ENCODE measurements at places on chromosomes 2 and 18. TPM values are rescaled to one million over a fixed set of nuclear protein-coding genes. Genes with fewer than 3 reads are reported as not detected.

CSRNP3 gene
- total RNA-seq: 6.7 TPM

- H3K36me3 ChIP-seq: no peaks in the 10 kb centered on the region
- no peak overlapping the region for H3K27ac ChIP-seq
- no peak overlapping the region for H3K4me3 ChIP-seq
- H3K4me1 ChIP-seq: peaks cover 7% of the 10 kb centered on the region
- no peaks in the 10 kb centered on the region for H3K27me3 ChIP-seq
Measured at GRCh38 chr2:96565111-96565510, 28.6 kb downstream of the ARID5A start.

- no peaks in the 10 kb centered on the region for H3K27me3 ChIP-seq
- H3K36me3 ChIP-seq: no peaks in the 10 kb centered on the region
- H3K27ac ChIP-seq: no peak overlapping the region
- no peak for DNase-seq
- H3K4me3 ChIP-seq: no peak overlapping the region
- no peaks in the 10 kb centered on the region for H3K4me1 ChIP-seq
Measured at GRCh38 chr18:3479978-3480509, 30.1 kb downstream of the TGIF1 start.

RFX8 gene
- 1.3 TPM for total RNA-seq

DNA sequence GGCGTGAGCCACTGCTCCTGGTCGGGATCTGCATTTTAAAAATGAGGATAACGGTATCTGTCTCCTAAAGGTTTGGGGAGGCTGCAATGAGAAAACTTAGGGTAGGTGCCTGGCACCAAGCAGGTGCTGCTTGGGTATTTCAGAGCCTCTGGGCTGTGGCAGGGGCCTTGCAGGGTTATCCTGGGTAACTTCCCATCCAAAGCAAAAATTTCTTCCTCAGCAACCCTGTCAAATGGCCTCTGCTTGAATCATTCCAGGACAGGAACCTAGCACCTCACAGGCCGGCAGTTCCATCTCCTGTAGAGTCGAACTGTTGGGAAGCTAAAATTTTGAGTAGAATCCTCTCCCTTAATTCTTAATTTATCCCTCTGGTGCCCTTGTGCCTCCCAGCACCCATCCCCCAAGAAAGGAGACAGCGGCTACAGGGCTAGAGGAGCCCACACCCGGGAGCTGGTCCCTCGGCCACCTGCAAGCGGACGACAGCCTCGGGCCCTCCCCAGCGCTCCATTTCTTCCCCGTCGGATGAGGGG lies 868 bp downstream of the CGREF1 start:
- H3K36me3 ChIP-seq: no peaks in the 10 kb centered on the region
- peak overlapping the region; percentile 52 for H3K4me3 ChIP-seq
- H3K27me3 ChIP-seq: peaks cover 56% of the 10 kb centered on the region

- peaks cover 16% of the 10 kb centered on the region for H3K36me3 ChIP-seq
- no peak for DNase-seq
- no peaks in the 10 kb centered on the region for H3K4me1 ChIP-seq
- no peaks in the 10 kb centered on the region for H3K27me3 ChIP-seq
Measured at GRCh38 chr2:241126201-241126611, 23.1 kb downstream of the PASK start.

GRCh38 chr18:48869591-48869990 lies 81.2 kb downstream of the SMAD7 start:
- no peak overlapping the region for H3K4me3 ChIP-seq
- no peak for DNase-seq
- H3K27ac ChIP-seq: no peak overlapping the region
- H3K36me3 ChIP-seq: no peaks in the 10 kb centered on the region
- H3K27me3 ChIP-seq: no peaks in the 10 kb centered on the region
- no peaks in the 10 kb centered on the region for H3K4me1 ChIP-seq

DNA sequence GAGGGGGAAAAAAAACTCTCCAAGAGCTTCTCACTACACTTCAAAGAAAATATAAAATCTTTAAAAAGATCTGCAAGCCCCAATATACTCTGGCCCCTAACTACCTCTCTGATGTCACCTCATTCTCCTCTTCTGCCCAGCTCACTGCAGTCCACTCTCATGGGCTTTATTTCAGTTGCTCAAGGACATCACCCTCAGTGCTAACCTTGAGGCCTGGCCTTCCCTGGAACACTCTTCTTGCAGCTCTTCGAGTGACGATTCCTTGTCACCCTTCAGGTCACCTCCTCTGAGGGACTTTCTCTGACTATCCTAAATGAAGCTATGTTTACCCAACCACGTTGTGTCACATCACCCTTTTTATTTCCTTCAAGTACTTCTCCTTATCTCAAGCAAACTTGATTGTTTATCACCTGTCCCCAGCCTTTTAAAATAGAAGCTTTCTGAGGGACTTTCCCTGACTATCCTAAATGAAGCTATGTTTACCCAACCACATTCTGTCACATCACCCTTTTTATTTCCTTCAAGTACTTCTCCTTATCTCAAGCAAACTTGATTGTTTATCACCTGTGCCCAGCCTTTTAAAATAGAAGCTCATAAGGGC lies 10.4 kb downstream of the RTTN start:
- no peaks in the 10 kb centered on the region for H3K4me1 ChIP-seq
- no peak overlapping the region for H3K27ac ChIP-seq
- no peak for DNase-seq
- H3K4me3 ChIP-seq: no peak overlapping the region
- H3K36me3 ChIP-seq: no peaks in the 10 kb centered on the region
- H3K27me3 ChIP-seq: no peaks in the 10 kb centered on the region

- no peak overlapping the region for H3K4me3 ChIP-seq
- no peak overlapping the region for H3K27ac ChIP-seq
- no peaks in the 10 kb centered on the region for H3K27me3 ChIP-seq
- no peak for DNase-seq
- H3K36me3 ChIP-seq: no peaks in the 10 kb centered on the region
Measured at GRCh38 chr2:159225025-159226016, 61.2 kb downstream of the WDSUB1 start.

CHAC2 gene
- total RNA-seq: 11.7 TPM

LINC00305 gene
- not detected for total RNA-seq

IL1RL2 gene
- not detected for total RNA-seq

SPP2 gene
- not detected for total RNA-seq

ZC3H6 gene
- 6.9 TPM for total RNA-seq

DNA sequence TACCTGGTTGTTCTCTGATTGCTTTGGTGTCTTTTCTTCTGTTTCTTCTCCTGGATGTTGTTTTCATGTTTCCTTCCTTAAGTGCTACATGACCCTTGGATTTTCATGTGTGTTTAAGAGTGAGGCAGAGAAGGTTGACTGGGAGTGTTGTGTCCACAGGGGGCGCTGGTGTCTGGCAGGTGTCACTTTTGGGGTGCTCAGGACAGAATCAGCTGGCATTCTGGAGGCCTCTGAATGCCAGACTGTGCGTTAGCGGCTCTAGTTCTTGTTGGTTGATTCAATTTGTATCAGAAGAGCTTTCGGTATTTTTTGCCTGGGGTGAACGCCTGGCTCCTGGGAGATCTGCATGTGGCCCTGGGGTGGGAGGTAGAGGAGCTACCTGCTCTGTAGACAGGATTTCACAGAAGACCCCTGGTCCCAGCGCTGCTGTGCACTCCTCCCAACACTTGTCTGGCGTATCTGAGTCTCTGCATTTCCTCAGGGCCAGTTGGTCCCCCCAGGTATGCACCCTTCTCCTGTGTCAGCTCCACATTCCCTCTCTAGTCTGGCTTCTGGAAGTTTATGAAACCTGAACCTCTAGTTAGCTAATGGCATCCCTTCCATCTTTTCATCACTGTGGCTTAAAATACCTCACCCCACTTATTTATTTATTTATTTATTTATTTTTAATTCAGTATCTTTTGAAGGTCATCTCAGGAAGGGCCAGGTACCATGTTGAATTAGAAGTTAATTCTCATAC lies 1.1 kb downstream of the GREB1 start:
- no peak overlapping the region for H3K4me3 ChIP-seq
- no peaks in the 10 kb centered on the region for H3K36me3 ChIP-seq
- peaks cover 10% of the 10 kb centered on the region for H3K4me1 ChIP-seq

RAPH1 gene
- 27.4 TPM for total RNA-seq

- H3K27me3 ChIP-seq: no peaks in the 10 kb centered on the region
- DNase-seq: no peak
- H3K4me1 ChIP-seq: no peaks in the 10 kb centered on the region
- H3K4me3 ChIP-seq: no peak overlapping the region
- H3K36me3 ChIP-seq: no peaks in the 10 kb centered on the region
Measured at GRCh38 chr2:144922519-144922918, 402.6 kb upstream of the ZEB2 start.

LAMA1 gene
- total RNA-seq: 48.7 TPM

NEU4 gene
- 0.82 TPM for total RNA-seq

DNA sequence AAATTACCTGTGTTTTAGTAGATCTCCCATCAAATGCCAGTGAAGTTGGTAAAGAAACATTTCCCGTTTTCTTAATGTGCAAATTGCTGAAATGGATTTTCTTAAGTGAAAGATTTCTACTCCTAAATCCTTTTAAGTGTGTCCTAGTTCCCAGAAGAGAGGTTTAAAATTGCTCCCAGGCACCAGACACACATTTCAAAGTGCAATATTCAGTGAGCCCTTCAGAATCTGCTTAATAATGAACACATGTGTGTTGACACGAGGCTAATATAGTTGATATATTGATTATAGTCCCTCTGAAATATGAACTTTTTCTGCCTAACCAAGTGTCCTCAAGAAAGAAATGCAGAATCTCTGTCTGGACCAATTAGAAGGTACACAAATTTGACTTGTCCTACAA lies 861.7 kb upstream of the CNTNAP5 start:
- no peaks in the 10 kb centered on the region for H3K27me3 ChIP-seq
- H3K4me3 ChIP-seq: no peak overlapping the region
- no peak for DNase-seq
- H3K36me3 ChIP-seq: no peaks in the 10 kb centered on the region
- H3K27ac ChIP-seq: no peak overlapping the region
- H3K4me1 ChIP-seq: no peaks in the 10 kb centered on the region

SERTAD2 gene
- 4.5 TPM for total RNA-seq

DNA sequence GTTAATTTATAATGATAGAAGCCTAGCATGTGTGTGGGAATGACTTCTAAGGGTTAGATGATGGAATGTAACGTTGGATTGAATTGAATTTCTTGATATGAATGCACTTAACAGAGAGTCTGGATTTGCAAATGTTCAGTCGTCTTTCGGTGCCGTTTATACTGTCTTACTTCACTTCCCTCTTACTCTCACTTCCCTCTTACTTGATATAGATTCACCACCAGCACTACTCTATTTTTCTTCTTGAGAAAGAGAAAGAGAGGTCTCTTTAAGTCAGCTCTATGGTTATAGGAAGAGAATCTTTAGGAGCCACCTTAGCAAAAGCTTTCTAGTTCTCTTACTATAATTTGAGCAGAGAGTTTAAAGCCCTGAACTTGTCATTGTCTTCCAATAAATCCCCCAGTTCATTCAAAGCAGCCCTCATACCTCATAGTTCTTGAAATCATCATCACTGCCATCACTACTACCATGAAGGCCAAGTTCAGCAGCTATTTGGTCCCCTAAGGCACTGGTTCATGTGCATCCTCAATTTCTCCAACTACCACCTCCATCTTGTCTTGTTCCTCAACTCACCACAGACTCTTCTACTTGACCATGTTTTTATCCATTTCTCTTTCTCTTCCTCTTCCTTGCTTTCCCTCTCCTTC lies 501.7 kb upstream of the TCF4 start:
- no peak overlapping the region for H3K4me3 ChIP-seq
- H3K27ac ChIP-seq: no peak overlapping the region
- no peak for DNase-seq
- no peaks in the 10 kb centered on the region for H3K36me3 ChIP-seq

GRCh38 chr18:27797484-27797883 lies 379.4 kb downstream of the CDH2 start:
- no peak overlapping the region for H3K27ac ChIP-seq
- DNase-seq: no peak
- no peaks in the 10 kb centered on the region for H3K27me3 ChIP-seq
- H3K4me3 ChIP-seq: no peak overlapping the region

DNA sequence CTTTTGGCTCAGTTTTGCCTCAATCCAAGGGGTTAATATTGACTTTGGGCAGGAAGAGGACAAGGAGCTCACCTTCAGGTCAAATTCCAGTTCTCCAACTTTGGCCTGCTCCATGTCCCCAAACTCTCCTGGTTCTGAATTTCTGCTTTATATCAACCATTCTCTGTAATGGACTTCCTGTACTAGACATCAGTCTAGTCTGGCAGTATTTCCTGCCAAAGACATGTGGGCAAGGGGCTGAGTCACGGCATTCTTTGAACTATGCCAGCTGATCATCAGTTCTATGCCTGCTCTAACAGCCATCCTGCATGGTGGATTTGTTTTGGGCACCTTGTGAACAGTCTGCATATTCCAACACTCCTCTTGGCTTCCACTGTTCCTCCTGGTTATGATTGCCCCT lies 199.4 kb downstream of the ZEB2 start:
- H3K4me3 ChIP-seq: no peak overlapping the region
- no peak for DNase-seq
- H3K4me1 ChIP-seq: no peaks in the 10 kb centered on the region
- no peaks in the 10 kb centered on the region for H3K36me3 ChIP-seq
- no peaks in the 10 kb centered on the region for H3K27me3 ChIP-seq

DNA sequence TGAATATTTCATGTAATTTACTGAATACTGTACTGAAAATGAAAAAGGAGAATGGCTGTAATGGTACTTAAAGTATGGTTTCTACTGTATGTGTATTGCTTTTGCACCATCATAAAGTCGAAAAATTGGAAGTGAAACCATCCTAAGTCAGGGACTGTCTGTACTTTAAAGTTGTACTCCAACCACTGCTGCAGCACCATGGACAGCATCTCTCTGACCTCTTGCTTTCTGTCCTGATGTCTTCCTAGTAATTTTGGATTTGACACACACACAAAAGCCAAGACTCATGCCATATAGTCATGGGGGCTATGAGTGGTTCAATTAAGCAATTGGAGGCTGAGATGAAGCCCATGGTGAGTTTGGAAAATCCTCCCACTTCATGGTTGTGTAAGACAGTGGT lies 256.3 kb upstream of the PKDCC start:
- no peaks in the 10 kb centered on the region for H3K36me3 ChIP-seq
- no peak overlapping the region for H3K4me3 ChIP-seq
- DNase-seq: no peak
- no peaks in the 10 kb centered on the region for H3K27me3 ChIP-seq
- H3K27ac ChIP-seq: no peak overlapping the region
- H3K4me1 ChIP-seq: no peaks in the 10 kb centered on the region

HOXD13 gene
- total RNA-seq: not detected

DNA sequence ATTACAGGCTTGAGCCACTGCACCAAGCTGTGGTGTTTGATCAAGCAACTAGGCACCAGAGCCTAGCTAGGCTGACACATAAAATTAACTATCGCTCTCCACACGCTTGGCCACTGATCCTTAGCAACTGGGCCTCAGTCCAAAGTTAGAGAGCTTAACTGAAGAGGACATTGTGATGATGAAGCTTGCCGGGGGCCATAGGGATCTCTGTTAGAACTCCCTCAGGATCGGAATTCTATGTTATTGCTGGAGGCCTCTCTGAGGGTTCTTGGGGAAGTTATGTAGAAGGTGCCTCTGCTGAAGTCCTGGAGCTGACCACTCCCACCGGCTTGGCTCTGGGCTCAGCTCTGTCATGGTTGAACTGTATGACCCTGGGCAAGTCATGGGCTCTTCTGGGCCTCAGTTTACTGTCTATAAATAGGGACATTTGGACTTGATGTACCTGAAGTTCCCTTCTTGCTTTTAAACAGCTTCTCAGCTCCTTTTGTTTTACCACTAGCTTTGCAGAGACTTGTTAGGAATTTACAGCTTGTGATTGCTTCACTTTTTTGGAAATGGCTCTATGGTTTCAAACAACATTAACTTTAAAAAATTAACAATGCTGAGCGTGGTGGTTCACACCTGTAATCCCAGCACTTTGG lies 44.1 kb downstream of the GATA6 start:
- H3K4me1 ChIP-seq: no peaks in the 10 kb centered on the region
- no peak for DNase-seq
- H3K27ac ChIP-seq: no peak overlapping the region
- H3K27me3 ChIP-seq: 0 out of 2 replicates have a peak, but pooled peaks cover 6% of the 10 kb centered on the region
- no peak overlapping the region for H3K4me3 ChIP-seq
